ENCODE measurements at places on chromosomes 6 and 20.

- no peak for DNase-seq
Observed at GRCh38 chr6:125253881-125254280, 47.9 kb downstream of the HDDC2 start.

GRCh38 chr6:31092769-31093505, 19.4 kb downstream of the C6orf15 start:
- no peak for DNase-seq

DNA sequence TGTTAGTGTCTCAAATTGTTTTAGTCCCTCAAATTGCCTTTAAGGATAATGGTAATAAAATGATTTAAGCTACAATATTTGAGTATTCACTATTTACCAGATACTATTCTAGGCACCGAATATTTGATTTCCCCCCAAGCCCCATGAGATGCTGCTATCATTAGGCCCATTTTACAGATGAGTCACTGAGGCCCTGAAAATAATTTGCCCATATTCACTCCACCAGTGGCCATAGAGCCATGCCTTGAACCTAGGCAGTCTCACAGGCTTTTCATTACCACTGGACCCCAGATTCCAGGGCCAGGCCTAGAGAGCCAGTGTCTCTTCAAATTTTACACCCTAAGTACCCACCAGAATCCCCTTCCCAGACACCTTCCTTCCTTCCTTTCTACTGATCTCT, 133.7 kb downstream of the LINC00237 start:
- DNase-seq: no peak

DNA sequence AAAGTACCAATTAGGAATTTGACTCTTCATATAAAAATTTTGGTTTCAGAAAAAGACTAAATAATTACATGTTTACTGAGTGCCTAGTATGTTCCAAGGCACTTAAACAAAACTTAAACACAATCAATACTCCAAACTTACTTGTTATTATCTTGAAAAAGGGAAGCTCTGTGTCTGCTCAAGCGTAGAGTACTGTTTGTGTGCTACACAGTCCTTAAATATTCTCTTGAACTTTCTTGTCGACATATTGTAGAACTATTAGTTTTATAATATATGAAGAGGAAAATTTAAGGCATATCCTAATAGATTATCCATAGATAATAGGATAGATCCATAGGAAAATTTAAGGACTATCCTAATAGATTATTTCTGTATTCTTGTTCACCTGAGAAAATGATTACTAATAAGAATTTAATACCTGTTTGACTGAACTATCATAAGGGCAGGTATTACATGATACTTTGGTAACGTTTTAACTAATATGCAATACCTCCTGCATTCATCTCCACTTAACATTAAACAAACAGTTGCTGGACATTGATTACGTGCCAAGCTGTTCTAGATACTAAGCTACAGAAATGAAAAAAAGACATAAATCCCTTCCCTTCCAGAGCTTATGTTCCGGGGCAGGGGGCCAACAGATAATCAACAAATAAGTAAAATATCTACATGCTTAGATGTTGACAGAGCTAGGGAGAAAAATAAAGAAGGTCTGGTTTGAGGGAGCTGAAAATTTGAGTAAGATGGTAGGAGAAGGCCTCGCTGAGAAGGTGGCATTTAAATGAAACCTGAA, 115.2 kb upstream of the BCLAF1 start:
- DNase-seq: no peak

- DNase-seq: no peak
Observed at GRCh38 chr6:96809119-96809518, 28.2 kb downstream of the GPR63 start.

- DNase-seq: no peak
Observed at GRCh38 chr6:5199702-5200101, 61.0 kb downstream of the LYRM4 start.

DNA sequence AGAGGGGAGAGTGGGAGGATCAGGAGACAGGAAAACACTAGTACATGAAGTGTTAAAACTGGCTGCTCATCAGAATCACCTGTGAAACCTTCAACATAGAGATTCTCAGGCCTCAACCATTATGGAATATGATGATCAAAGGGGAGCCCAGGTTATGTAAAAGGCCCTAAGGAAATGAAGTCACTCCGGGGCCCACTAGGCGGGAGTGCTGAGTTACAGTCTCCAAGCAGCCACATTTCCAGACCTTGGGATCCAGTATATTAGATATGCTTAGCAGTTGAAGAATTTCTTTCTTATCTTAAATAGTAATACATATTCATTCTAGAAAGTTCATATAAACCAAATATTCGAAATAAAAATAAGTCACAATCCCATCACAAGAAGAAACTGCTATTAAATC, 476.3 kb downstream of the PRKN start:
- DNase-seq: no peak

DNA sequence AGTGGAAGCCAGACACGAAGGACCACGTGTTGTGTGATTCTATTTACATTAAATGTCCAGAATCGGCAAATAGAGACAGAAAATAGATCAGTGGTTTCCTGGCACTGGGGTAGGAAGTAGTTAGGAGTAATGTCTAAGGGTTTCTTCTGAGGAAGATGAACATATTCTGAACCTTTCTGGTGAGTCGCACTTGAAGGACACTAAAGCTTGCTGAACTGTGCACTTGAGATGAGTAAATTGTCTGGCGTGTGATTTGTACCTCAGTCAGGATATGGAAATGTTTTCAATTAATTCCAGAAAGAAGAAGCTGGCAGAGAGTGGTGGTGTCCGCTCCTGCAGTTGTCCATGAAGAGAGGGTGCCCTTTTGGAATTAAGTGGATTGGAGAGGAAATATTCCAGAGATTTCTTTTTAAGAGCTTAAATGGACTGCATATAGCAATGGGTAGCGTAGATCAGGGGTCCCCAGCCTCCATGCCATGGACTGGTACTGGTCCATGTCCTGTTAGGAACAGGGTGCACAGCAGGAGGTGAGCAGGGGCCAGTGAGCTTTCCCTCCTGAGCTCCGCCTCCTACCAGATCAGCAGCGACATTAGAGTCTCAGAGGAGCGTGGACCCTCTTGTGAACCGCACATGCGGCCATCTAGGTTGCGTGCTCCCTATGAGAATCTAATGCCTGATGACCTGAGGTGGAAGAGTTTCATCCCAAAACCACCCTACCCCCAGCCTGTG, 12.4 kb upstream of the KIF25 start:
- DNase-seq: no peak

- DNase-seq: no peak
Observed at GRCh38 chr20:31758521-31758920, 19.4 kb downstream of the TPX2 start.
